ENCODE measurements at places on chromosomes 6 and 20.

DNA sequence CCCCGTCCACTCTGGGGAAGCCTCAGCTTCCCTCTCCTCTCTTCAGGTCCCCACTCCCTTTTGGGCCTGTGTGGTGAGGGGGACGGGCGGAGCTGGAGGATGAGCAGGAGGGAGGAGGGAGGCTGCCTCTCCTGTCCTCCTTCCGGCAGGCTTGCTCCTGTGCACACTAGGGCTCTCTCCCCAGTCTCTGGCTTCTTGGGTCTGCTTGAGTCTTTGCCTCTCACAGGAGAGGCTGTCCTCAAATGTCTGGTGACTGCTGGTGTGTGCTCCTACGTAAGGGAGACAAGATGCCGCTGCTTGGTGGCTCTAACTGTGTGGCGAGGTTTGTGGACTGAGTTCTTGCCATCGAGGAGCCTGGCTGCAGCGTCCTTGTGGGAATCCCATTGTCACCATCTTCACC, 8.8 kb upstream of the SMOC2 start:
- DNase-seq: no peak

- no peak for DNase-seq
These were observed 28.1 kb downstream of the PTPN1 start for GRCh38 chr20:50538276-50538675.

- DNase-seq: no peak
These were observed 13.4 kb downstream of the EPB41L2 start for GRCh38 chr6:131049608-131050007.

- DNase-seq: no peak
These were observed 201.6 kb downstream of the FOXA2 start for GRCh38 chr20:22382742-22383141.
